Transverse colon (tissue), 4 donors: ENCODE measurements at places on chromosomes 11 and 22.

DNA sequence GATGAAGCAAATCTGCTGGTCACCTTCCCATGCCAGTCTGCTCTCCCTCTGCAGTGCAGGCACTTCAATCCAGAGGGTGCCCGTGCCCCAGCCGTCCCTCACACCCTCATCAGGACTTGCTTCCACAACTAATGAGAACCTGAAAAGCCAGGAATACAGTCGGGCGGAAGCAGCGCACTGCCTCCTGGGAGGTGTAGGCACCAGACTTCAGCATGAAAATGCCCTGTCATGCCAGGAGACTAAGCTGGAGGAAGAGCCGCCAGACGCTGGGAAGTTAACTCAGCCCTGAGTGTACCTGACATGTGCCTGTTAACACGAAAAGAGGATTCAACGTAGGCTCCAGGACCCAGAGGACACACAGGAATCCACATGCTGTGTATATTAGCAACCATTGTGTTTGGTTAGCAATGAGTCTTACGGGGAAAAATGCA, 40.1 kb upstream of the FLI1 start:
- DNase-seq: peak; percentile 35

DNA sequence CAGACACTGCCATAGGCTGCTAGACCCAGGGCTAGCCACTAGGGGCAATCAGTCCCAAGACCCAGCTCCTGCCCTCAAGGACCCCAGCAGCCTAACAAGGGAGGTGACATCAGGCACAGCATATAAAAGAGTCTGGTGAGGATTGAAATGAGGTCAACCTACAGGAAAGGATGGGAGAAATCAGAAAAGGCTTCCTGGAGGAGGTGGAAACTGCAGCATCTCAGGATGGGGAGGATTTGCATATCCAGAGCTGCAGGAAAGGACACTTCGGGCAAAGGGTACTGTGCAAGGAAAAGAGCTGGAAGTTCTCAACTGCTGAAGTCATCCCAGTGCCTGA, 2.9 kb upstream of the ARFGAP2 start:
- no peak for DNase-seq

GRCh38 chr11:87463486-87464102, 425.9 kb downstream of the TMEM135 start:
- no peak for DNase-seq

DNA sequence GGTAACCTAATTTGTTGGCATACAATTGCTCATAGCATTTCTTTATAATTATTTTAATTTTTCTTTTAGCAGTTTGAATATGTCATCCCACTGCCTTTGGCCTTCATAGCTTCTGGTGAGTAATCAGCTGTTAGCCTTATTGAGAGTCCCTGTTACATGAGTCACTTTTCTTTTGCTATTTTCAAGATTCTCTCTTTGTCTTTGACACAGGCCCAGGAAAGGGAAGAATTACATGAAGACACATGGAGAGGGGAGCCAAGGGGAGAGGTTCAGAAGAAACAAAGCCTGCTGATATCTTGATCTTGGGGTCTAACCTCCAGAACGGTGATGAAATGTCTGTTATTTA, 418.2 kb downstream of the METTL15 start:
- no peak for DNase-seq

DNA sequence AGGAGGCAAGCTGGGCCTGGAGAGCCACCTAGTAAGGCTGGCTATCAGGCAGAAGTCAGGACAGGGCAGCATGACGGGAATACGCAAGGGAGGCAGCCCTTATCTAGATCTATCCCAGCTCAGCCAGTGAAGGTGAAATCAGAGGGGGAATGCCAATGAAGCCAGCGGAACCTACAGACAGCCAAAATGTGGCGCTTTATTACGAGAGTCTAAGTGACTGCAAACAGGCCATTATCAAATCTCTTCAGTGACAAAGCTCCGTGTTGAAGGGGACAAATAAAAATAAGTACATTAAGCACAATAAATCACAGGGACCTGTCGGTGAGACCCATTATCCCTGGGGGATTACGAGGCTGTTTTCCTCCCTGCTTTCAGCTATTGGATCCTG, 22.8 kb downstream of the LARGE1 start:
- DNase-seq: no peak

DNA sequence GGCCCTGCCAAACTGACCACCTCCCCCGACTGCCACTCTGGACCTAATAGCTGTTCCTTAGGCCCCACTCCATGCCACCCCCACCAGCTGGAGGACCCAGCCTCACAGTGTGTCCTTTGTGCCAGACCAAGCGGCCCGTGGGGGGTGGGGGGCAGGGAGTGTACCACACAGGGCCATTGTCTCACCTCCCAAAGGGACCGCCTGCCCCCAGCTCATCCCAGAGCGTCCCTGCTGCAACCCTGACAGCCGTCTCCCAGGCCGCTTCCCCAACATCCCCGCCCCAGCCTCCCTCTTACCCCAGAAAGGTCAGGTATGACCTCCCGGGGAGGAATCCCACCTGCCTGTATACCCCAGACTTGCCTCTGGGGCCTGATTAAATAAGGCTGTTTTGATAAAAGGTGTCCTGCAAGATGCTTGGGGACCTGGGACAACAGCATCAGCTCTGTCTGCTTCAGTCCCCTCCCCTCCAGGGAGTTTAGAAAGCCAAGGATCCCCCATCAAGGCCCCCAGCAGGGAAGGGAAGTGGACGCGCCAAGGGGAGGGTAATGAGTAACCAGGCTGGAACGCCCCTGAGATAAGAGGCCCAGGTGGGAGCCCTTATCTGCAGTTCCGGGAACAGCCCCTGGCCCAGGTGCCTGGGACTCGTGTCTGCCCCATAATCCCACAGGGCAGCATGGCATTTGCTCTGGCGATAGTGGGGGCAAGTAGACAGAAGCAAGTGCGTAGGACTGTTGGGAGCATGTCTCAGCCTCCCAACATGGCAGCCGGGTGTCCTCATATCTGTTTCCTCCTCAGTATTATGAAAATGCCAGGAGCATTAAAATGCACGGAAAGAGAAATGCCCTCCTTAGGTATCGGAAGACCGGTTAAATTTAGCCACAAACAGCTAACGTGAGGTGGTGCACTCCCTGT, 9.0 kb downstream of the CDC42EP1 start:
- peak; percentile 86 for DNase-seq

GRCh38 chr22:37525073-37525745, 6.0 kb upstream of the CARD10 start:
- DNase-seq: no peak
